Kasumi-1 (cell line): ENCODE measurements at places on chromosomes 2 and 18.

DNA sequence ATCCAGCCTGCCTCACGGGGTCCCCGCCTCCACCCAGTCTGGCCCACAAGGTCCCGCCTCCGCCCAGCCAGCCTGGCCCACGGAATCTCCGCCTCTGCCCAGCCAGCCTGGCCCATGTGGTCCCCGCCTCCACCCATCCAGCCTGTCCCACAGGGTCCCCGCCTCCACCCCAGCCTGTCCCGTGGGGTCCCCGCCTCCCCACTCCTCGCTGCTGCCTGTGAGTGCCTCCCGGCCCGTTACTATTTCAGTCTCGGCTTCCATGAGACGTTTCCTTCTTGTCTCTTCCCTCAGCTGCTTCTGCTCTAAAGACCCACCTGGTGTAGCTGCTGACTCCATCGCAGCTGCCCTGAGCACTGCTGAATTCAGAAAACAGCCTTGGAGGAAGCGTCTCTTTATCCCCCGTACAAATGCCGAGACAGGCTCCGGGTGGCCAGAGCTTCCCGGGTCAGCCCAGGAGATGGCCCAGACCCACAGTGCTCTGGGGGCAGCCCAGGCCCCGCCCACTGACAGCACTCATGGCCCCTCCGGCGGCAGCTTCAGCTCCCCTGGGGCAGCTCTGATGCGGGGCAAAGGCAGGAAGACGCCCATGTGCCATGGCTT, 69.8 kb downstream of the NFATC1 start:
- DNase-seq: no peak

- no peak for DNase-seq
Measured at GRCh38 chr2:106269591-106270291, 75.6 kb upstream of the UXS1 start.

DNA sequence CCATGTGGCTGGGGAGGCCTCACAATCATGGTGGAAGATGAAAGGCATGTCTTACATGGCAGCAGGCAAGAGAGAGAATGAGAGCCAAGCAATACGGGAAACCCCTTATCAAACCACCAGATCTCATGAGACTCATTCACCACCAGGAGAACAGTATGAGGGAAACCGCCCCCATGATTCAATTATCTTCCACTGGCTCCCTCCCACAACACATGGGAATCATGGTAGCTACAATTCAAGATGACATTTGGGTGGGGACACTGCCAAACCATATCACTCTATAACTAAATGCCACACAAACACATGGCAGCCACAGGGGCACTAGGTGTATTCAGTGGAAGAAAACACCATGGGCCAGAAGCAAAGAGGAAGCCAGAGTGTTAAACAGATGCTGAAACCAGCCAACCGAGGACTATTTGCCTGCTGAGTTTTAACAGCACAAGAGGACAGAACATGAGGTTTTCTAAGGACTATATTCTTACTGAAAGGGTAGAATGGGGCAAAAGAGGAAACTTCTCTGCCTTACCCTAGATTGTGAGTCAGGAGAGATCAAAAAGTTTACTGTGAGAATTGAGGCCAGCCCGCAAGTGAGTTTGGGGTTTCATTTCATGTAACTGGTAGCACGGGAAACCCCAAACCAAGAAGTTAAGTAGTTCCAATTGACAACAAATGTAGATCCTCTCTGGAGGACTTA, 49.2 kb downstream of the SIGLEC15 start:
- DNase-seq: no peak

GRCh38 chr18:34223893-34224422, 755 bp downstream of the NOL4 start:
- no peak for DNase-seq

DNA sequence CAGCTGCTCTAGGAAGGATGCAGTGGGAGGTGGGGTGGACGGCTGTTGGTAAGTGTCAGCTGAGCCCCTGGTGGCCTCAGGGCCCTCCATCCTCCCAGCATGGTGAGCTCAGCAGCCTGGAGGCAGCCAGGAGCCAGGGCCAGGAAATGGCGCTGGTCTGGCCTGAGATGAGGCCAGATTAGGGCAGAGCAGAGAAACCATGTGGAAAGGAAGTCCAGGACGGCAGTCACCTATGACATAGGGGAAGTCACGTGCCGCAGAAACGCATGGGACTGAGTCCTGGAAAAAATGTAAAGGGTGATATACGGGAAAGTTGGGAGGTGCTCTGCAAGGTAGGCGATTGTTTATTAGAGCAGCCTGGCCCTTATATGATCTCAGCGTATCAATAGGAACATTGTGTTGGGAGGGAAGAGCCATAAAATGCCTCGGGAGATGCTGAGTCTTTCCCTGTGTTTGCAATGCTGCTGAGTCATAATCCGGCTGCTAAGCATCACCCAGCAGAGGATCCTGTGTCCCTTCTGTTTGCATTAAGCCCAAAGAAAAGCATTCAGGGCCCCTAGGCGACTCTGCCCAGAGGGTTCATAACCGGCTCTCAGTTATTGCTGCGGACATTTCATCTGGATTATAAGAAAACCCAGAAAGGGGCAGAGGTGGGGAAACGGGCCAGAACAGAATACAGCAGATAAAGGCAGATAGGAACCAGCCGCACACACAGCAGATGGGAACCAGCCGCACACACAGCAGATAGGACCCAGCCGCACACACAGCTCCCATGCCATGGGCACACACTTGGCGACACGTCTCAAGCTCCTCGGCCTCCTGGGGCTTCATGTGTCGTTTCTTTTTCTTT, 30.3 kb upstream of the B3GNT7 start:
- DNase-seq: no peak

- DNase-seq: no peak
Measured at GRCh38 chr2:238128534-238129001, 9.9 kb upstream of the KLHL30 start.

- no peak for DNase-seq
Measured at GRCh38 chr2:111930875-111931274, 32.5 kb downstream of the MERTK start.

DNA sequence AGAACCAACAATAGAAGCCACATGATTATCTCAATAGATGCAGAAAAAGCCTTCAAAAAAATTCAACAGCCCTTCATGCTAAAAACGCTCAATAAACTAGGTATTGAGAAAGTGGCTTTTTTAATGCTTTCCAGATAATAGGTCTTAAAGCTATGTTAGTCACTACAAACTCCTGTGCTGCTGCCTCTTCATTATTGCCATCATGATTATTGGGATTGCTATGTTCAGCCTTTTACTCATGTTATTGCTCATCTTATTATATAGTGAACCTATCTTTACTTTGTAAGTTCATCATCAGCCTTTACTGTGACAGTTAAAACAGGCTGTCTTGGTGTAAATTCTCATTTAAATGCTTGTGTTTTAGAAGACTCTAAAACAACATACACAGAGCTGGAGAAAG, 1557.2 kb upstream of the ZEB2 start:
- DNase-seq: no peak

DNA sequence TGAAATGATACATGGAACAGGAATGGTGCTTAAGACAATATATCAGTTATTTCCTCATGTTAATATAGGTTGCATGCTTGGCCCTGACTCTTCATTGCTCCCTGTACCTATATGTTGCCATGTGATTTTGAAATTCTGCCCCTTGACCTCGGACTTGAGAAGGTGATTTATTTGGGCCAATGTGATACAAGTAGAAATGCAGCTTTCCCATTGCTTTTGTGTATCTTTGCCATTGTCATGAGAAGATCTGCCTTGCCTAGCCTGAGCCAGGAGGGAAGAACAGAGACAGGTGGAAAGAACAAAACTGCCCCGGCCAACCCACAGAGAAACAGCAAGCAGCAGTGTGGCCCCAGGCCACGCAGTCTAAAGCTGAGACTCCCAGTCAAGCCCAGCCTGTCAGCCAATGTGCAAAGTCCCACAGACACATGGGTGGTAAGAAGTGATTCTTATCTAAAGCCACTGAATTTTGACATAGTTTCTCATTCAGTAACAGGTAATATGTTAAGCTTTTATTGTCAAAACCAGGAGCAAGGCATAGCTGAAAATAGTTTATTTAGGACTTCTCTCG, 245.7 kb upstream of the RND3 start:
- DNase-seq: no peak

GRCh38 chr2:217954469-217954868, 48.3 kb downstream of the TNS1 start:
- no peak for DNase-seq

DNA sequence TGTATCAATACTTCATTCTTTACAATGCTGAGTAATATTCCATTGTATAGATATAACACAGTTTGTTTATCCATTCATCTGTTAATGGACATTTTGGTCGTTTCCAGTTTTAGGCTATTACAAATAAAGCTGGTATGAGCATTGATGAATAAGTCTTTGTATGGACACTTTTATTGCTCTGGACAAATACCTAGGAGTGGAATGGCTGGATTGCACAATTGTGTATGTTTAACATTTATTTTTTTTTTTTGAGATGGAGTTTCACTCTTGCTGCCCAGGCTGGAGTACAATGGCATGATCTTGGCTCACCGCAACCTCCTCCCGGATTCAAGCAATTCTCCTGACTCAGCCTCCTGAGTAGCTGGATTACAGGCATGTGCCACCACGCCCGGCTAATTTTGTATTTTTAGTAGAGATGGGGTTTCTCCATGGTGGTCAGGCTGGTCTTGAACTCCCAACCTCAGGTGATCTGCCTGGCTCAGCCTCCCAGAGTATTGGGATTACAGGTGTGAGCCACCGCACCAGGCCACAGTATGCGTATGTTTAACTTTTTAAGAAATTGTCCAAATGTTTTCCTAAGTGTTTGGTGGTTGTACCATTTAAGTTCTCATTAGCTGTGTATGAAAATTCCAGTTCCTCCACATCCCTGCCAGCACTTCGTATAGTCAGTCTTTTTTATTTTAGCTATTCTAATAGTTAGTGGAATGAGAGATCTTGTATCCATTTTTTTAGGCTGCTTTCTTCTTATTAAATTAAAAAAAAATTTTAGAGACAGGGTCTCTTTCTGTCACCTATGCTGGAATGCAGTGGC, 194.9 kb upstream of the HAAO start:
- DNase-seq: no peak

DNA sequence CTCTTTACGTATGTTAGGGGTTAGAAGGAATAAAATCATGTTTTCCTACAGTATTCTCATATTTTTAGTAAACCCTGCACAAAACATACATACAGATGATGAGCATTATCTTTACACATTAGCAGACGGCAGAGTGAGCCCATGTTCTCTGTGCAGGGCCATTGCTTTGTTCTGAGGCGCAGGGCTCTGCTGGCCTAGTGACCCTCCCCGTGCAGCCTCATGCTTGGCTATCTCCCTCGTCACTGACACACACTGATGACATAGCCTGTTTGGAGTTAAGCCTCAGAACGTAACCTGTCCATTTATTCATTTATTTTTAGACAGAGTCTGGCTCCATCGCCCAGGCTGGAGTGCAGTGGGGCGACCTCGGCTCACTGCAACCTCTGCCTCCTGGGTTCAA, 115.9 kb upstream of the FOSL2 start:
- no peak for DNase-seq

- no peak for DNase-seq
Measured at GRCh38 chr2:195647302-195647701, 9.7 kb upstream of the SLC39A10 start.

DNA sequence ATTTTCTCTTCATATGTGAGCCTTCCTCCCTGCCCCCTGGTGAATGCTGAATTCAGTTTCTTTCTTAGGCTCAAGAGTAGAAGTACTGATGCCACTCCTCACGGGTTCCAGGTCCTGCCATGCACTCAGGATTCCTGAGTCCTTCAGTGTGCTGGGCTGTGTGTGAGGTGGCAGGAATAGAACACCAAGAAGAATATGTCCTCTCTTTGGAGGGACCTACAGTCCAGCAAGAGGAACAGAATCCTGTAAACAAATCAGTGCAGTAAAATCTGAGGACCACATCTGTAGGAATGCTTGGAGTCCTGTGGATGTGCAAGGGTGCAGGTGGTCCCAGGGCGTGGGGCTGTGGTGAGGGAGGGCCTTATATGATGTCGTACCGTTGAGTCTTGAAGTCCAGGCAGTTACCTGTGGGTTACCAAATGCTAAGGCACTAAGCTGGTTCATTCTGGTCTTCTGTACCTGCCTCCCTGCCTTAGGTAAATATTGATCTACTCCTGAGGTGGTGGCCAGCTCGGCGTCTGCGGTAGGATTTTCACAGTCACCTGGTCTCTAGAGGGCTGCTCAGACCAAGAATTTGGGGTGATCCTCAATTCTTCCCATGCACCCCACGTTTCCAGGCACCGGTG, 5.5 kb downstream of the ASAP2 start:
- DNase-seq: no peak

DNA sequence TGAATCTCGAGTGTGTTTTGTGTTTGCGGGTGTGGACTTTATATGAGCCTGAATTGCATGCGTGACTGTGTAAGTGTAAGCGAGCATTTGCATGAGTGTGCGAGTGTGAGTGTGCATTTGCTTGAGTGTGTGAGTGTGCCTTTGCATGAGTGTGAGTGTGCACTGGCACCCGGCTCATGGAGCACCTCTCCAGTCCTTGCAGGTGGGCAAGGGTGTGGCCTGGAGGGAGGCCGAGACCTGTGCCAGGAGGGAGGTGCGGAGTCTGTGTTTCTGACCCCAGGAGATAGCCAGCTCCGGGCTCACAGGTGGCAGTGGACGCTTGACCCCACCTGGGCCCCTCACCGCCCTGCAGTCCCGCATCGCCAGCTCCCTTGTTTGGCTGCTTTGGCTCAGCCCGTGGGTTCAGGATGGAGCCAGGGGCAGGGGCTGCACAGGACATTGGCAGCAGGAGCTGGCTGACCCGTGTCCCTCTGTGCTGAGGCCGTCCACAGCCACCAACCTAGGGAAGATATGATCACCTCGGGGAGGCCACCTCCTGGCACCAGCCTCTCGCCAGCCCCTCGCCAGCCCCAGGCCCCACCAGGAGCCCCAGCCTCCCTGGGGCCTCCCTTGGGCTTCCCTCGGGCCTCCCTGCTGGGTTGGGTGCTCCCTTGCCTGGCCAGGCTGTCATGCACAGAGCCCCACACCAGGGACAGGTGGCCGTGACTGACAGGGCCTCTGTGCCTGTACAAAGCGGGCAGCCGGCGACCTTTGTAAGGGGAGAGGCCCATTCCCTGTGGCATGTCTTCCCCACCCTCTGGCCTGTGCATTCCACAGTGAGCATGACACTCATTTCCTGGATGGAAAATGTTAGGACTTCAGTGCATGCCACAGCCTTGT, 81.6 kb downstream of the PTGR3 start:
- DNase-seq: no peak

GRCh38 chr2:109503191-109503590, 110.6 kb downstream of the SEPTIN10 start:
- DNase-seq: no peak

DNA sequence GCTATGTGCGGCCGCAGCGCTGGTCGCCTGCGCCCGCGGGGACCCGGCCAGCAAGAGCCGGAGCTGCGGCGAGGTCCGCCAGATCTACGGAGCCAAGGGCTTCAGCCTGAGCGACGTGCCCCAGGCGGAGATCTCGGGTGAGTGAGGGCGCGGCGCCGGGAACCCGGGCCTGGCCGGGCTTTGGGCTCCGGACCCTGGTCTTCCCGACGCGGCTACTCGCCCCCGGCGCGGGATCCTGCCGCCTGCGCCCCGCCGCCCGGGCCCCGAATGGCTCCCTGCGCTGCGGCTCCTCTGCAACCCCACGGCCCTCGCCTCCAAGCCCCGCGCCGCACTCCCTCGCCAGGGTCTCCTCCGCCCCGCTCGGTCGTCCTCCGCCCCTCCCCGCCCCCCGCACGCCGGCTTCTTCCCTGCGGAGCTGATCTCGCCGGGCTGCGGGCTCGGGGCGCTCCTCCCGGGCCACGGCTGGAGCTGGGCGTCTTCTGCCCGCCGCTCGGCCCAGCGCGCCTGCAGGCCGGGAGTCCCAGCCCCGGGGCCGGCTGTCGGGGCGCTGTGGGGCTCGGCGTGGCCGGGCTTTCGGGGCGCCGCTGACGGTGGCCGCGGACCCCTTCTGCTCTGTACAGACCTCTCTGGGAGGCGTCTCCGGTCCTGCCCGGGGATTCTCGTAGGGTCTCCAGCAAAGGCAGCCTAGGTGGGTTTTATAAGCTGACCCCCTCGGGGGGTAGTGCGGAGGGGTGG, 652 bp downstream of the GPC1 start:
- DNase-seq: no peak
